AG08396 (cell line): ENCODE measurements at places on chromosomes 3 and 15.

DNA sequence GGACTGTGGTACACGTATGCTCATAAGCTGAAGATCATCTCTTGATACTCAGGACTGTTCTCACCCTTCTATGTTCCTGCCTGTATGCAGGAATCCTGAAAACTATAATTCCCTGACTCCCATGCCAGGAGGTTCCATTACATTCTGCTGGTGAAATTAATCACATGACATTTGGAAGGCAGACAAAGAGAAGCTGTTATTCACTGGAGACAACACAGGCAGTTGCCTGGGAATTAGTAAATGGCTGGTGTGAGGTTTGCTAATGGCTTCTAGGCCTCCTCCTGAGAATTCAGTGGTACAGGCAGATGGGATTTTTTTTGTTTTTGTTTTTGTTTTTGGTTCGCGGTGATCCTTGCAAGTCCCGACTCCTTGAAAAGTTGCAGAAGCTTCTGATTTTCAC is 91.4 kb downstream of the CTNNB1 start:
- DNase-seq = no peak

DNA sequence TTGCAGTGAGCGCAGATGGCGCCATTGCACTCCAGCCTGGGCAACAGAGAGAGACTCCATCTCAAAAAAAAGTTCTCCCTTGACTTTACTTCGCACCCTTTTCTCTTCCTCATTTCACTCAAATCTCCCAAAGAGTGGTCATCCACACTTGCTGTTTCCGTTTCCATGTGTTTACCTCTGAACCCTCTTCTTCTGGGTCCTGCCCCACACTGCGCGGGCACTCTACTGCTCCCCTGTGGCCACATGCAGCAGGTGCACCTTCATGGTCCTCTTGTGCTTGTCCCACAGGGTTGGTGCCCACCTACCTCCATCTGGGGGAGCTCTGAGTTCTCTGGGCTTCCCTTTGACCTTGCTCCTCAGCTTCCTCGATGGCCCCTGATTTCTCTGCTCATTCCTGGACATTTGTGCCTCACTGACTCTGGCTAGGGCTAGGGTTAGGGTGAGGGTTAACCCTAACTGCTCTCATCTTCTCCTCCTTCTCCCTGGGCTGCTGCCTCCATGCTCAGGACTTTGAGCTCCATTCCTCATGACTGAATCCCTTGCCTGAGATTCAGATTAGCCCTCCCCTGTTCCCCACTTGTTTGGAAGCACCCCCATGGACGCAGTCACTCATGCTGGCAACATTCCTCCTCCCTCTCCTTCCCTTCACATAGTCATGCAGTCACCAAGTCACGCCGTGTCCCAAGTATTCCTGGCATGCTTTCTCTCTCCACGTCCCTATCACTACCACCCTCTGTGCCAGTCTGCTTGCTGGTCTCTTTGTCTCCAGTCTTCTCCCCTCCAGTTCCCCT is 26.6 kb upstream of the KY start:
- DNase-seq = no peak

- no peak for DNase-seq
Measured at GRCh38 chr3:32384938-32385337, 6.7 kb upstream of the CMTM7 start.

DNA sequence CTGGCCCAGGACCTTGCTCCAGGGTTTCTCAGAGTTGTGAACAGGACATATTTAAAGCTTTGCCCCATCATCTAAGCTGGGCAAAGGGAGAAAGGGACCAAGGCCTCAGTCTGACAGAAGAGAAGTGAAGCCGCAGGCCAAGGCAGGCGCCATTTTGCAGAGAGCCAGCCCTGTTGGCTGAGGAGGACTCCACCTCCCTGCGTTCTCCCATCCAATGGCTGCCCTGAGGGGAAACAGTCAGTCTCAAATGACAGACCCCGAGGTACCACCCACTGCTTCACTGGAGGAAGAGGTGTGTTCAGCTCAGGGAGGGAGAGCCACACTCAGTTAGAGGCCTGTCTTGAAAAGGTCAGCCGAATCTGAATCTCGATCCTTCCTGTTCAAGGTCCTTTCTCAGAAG is 86.1 kb downstream of the ADAMTS17 start:
- no peak for DNase-seq

GRCh38 chr3:79414806-79415205 is 353.0 kb downstream of the ROBO1 start:
- DNase-seq = peak; percentile 21

- DNase-seq = no peak
Measured at GRCh38 chr3:194287977-194288706, 63.0 kb downstream of the CPN2 start.

- no peak for DNase-seq
Measured at GRCh38 chr3:99620077-99620767, 18.2 kb upstream of the COL8A1 start.

DNA sequence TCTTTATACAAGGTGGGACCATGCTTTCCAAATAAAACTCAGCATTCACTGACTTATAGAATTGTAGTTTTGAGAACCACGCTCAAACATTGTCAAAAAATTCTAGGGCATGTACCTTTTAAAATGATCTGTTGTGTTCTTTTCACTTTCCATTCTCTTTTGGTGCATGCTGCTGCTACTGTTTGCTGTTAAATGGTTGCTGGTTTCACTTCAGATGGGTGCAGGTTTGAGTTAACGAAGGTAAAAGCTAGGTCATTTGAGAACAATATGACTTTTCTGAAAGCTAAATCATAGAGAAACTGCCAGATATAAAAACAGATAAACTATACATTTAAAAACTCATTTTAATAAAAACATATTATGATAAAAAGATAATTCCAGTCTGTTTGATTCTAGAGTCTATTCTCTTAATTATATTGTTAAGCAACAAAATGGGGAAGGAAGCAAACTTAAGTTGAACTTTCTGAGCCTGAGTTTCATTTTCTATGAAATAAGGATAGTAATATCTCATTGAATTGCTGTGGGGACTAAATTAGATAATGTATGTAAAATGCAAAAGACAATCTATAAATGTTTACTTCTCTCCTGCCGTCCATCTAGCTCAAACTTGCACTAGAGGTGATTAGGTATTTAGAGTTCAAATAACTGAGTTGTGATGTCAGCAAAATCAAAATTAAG is 82.4 kb downstream of the OXSM start:
- DNase-seq = no peak

GRCh38 chr3:39707314-39707909 is 102.0 kb upstream of the MYRIP start:
- DNase-seq = peak; percentile 58

DNA sequence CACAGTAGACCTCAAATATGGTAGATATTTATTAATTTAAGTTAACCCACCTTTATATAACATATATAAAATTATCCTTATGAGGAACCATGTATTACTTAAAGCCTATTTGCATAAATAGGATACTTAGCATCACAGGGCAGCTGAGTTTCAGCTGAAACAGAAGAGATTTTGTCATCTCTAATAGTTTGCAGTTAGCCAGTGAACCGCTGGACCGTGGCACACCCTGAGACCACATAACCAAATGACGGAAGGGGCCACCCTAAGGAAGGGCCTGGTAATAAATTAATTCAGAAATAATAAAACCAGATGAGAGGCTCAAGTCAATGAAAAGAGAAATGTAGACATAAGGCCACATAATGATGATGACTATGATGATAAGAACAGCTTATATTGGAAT is 107.7 kb downstream of the MYO5A start:
- no peak for DNase-seq

DNA sequence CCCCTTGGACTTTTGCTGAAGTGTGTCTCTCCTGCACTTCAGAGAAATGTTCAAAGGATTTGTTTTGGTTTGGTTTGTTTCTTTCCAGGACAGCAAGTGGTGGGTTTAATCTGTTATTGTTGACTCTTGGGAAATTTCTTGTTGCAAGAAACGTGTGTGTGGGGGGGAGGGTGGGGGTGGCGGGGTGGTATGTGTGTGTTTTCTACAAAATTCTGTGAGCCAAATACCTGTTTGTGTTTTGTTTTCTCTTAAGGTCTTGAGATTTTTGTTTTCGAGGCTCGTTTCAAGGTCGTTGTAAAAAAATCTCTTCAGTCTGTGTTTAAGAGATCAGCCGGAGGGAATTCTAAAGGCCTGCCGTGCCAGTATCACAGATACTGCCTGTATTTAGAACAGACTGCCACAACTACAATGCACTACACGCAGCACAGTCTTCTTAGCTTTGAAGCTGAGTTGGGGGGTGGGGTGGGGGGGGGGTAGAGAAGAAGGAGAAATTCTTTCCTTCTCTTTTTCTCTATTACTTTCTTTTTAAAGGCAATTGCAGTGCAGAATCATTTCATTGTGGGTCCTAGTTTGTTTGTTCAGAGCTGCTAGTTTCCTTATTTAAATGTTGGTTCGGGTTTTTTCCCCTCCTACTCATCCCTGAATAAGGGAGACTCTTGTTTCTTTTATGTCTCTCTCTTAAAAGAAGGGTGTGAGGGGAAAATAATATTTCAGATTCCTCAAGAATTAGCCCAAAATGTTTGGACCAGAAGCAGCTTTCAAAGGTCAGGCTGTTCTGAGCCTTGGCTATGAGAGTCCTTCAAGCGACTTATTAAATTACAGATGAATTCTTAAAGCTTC is 1.4 kb upstream of the BCL6 start:
- DNase-seq = no peak

DNA sequence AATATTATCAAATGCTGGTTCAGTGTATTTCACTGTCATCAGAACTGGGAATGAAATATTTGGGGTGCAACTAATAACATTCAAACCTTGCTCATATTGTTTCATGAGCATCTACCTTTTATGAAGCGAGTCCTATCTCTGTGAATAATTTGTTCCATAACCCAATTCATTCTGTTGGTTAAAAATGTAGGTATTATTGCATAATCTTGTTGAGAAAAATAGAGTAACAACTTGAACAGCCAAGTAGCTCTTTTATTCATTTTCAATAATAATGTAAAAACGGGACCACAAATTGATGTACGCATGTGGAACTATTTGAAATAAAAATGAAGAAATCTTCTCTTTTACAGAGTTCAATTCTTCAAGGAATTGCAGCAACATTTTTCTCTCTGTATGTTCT is 30.1 kb upstream of the TBC1D5 start:
- DNase-seq = no peak

GRCh38 chr3:42979044-42979972 is at the start of gene GASK1A:
GASK1A (plus strand) TSS chr3:42979311; CDS start chr3:42979643, 332 bp downstream.
- peak; percentile 28 for DNase-seq
